Stimulated activated CD8-positive, alpha-beta memory T cell treated with anti-CD3 and anti-CD28 coated beads, Interleukin-4, amount 100 ng/mL, for 1 hour (primary cell): ENCODE measurements at places on chromosomes 5 and 9.

DNA sequence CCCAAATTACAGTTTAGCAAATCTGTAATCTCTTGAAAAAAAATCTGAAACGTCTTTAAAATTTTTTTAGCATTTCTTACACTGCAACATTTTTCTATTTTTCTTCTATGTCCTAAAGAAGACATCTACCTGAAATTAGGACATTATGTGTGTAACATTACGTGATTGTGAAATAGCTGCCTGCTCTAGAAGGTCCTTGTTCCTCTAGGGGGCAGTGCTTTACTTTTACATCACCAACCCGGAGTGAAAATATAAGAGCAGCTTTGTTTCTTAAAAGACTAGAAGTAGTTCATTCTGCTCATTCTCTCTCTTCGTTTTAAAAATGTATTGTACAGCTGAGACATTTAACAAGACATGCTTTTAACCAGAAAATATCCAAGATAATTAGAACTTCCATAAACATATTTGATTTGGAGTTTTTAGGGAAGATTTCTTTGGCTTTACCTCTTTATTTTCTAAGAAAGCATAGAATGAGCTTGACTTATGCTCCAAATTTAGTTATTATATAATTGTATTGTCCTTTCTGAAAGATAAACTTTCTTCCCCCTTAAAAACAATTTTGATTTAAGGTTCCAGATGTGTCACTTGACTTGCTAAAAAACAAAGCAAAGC lies 48.1 kb upstream of the RIOK2 start:
- no peak for DNase-seq

- no peak for DNase-seq
Measured at GRCh38 chr5:138936968-138937345, 61.8 kb upstream of the LRRTM2 start.

DNA sequence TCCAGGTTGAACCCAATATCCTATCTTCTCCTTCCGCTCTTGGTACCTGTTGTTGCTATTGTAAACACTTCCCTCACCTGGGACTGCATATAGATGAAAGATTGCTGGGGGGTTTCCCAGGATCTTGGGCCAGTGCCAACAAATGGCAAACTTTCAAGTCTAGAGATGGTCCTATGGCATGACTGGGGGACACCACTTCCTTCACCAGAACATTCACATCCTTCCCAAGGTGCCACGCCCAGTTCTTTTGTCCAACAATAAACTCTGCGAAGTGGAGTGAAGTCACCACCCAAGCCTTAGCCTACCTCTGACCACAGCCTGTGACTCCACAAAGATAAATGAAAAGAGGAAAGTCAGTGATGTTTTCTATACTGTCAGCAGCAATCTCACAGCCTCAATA lies 34.4 kb downstream of the DOCK8 start:
- no peak for DNase-seq

DNA sequence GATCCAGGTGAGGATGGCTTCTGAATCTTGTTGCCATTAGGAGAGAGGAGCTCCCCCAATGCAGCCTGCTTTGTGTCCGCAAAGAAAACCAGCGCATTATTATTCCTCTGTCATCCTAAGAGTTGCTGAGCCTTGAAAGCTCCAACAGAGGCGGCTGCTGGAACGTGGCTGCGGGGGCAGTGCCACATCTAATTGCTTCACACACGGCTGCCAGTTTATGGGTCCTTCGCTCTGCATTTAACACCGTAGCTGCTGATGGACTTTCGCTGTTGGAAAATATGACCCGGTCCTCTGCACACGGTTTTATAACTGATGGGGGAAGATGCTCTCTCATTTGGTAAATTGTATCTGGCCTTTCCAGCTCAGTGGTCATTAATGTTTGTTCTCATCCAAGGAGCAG lies 38.0 kb downstream of the ZNF622 start:
- no peak for DNase-seq
